CD4-positive, alpha-beta T cell treated with Interleukin-12 subunit alpha and Interleukin-12 subunit beta, for 1 hour (primary cell): ENCODE measurements at places on chromosomes 2 and 18.

- DNase-seq: no peak
These were observed 158.9 kb downstream of the TWIST2 start for GRCh38 chr2:239006622-239007285.

DNA sequence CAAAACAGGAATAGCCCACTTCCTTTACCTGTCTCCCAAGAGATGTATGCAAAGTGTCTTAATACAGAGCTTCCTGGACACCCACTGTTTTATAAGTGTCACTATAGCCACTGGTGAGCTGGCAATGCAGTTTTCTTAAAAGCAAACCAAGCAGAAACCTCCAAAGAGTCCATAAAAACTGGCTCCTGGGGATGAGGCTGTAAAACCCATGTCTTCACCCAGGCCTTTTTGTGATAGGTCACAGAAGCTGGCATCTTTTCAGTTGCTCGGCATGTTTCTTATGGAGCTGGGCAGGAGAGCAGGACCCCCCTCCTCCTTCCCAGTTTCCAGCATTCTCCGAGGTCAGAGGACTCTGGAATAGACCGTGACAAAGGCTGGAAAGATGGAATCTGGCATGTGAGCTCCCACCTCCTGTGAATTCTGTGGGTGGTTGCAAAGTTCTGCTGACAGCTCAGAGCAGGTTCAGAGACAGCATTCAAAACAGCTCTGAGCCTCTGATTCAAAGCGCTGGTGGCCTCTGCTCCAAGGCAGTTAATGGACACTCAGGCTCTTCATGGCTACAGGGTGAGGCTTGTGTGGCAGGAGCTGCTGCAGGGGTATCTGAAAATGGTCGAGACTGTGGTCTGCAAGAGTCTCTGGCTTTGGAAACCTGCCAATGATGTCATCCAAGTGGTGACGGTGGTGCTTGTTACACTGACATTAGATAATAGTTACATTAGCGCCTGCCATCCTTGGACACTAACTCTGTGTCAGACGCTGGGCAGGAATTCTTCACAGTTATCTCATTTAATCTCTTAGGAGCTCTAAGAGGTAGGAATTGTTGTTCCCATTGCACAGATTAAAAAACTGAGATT, 283.4 kb downstream of the CLIP4 start:
- DNase-seq: no peak

DNA sequence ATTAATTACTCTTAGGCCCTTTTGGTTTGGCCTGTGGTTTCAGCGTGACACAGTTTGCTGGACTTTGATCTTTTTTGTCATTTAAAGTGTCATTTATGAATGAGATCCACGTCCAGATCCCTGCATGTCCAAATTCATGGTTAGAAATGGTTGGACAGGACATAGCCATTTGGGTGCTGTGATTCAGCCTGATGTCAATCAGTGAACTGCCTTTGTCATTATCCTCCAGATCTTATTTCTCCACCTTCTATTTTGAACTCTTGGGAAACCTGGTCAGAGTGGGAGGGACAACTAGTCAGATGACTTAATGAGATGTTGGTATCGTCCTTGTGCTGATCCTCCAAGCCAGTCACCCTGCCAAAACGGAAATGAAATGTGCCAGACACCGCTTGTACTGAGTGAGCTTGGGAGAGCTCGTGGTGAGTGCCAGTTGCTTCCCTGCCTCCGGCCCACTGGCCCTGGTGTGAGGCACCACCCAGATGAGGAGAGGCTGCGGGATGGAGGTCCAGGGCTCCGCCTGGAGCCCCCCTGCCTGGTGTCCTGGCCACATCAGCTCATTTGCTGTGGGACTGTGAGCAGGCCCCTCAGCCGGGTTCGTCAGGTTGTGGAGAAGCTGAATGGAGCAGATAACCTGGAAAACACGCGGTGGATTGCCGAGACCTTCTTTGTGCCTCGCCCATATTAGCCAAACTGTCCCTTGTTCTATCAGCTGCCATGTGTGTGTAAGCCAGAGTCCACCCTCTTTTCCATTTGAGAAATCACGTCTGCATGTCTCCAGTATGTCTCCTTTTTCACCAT, 70.1 kb downstream of the DGKD start:
- DNase-seq: no peak

DNA sequence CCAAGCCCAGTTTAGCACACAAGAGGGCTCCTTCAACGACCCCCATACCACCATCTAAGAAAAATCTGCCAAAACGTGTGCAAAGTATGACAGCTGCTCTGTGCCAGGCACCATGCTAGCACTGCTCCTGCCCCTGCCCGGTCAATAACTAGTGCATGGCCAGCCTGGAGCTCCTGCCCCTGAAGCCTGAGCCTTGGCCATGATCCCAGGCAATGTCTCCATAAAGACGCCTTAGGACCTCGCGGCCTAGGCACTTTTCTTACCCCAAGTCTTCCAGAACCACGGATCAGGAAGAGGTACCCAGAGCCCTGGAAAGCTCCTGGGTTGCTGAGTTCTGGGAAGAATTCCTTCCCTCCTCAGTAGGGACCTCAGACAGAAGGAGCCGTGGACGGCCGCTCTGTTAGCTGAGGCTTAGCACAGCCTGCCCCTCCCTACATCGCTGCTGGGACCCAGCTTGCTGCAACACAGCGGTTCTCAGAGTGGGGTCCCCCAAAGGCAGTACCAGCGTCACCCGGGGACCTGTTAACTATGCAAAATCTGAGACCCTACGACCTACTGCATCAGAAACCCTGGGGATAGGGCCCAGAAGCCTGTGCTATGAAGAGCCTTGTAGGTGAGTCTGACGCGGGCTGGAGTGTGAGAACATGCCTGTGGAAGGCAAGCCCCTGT, 117.8 kb upstream of the TWIST2 start:
- no peak for DNase-seq

DNA sequence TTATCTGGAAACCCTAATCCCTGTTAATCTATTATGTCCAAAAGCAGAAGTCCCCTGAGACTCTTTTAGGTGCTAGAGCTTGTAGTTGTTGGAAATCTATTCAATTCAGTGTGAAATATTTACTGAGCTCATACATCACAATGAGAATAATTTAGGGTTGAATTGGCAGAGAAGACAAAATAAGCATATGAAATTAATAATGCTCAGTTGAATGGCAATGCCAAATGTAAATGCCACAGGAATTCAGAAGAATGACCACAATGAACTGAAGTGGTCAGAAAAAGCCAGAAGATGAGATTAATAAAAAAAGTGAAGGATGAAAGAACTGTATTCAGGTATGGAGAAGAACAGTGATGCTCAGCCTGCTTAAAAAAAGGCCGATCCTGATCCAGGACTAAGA, 8.0 kb upstream of the STAT4 start:
- DNase-seq: no peak
